ENCODE measurements at places on chromosomes 7 and 10. TPM values are rescaled to one million over a fixed set of nuclear protein-coding genes. Genes with fewer than 3 reads are reported as not detected.
A peak's percentile ranks its signal among the peaks of the same experiment; 100 is the strongest.

GRCh38 chr10:43137717-43138020 lies 576 bp upstream of the CSGALNACT2 start:
- peaks cover 49% of the 10 kb centered on the region for H3K4me1 ChIP-seq
- peaks cover 2% of the 10 kb centered on the region for H3K36me3 ChIP-seq
- peak overlapping the region; percentile 98 for H3K27ac ChIP-seq
- DNase-seq = peak; percentile 83
- peak overlapping the region; percentile 97 for H3K4me3 ChIP-seq

Gene CRHR2
- total RNA-seq = not detected

Gene GJD4
- not detected for total RNA-seq

Gene A1CF
- not detected for total RNA-seq

GRCh38 chr10:33520223-33520622 lies 185.8 kb upstream of the NRP1 start:
- DNase-seq = no peak
- no peaks in the 10 kb centered on the region for H3K4me1 ChIP-seq
- no peak overlapping the region for H3K4me3 ChIP-seq
- no peak overlapping the region for H3K27ac ChIP-seq
- H3K27me3 ChIP-seq = peaks cover 36% of the 10 kb centered on the region

- no peaks in the 10 kb centered on the region for H3K36me3 ChIP-seq
- no peaks in the 10 kb centered on the region for H3K4me1 ChIP-seq
- DNase-seq = no peak
- no peak overlapping the region for H3K27ac ChIP-seq
- H3K27me3 ChIP-seq = no peaks in the 10 kb centered on the region
Measured at GRCh38 chr7:46610746-46611145, 689.7 kb upstream of the IGFBP3 start.

GRCh38 chr7:50661345-50662040 lies 96.3 kb upstream of the DDC start:
- H3K36me3 ChIP-seq = peaks cover 32% of the 10 kb centered on the region
- H3K4me3 ChIP-seq = no peak overlapping the region
- no peak overlapping the region for H3K27ac ChIP-seq
- H3K4me1 ChIP-seq = peaks cover 37% of the 10 kb centered on the region

DNA sequence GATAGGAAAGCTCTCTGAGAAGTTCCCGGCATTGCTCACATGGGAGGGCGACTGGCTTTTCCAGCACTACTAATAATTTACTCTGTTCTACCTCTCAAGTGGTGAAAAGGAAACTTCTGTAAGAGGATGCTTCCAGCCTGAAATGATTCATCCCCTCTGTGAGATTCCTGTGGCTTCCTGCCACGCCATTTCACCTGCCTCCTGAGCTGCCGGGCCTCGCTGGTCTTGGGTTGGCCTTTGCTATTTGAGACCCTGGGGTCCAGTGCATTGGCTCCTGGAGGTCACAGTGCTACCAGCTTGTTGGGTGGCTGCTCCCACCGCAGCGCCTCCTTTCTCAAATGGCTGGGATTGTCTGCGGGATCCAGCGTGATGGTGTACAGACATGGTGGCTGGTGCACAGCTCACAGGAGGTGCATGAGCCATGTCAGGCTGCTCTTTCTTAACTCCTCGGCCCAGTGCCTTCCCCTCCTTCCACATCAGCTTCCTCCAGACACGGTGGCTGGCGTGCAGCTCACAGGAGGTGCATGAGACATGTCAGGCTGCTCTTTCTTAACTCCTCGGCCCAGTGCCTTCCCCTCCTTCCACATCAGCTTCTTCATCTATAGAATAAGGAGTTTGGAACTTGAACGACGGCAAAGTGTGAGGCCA lies 42.9 kb upstream of the PCBD1 start:
- no peak overlapping the region for H3K27ac ChIP-seq
- no peaks in the 10 kb centered on the region for H3K36me3 ChIP-seq
- no peaks in the 10 kb centered on the region for H3K4me1 ChIP-seq

Gene CFAP43
- total RNA-seq = not detected

Gene ADRB1
- total RNA-seq = 0.68 TPM

Gene MEIG1
- 1.0 TPM for total RNA-seq

DNA sequence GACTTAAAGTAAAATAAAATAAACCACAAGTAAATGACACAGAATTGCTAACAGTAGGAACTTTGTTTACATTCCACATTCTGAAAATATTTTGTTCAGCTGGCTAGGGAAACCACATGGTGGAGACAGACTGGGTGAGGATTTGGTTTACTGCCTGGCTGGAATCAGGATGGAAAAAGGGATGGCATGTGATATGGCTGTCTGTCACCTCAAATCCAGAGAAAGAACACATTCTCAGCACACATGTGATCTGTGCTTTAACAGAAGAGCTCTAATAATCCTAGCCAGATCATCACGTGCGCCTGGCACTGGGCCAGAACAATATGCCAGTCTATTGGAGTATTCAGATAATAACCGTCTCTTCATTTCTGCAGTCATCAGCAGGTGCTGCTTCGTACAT lies 90.9 kb upstream of the PIP4K2A start:
- no peak overlapping the region for H3K4me3 ChIP-seq
- peaks cover 3% of the 10 kb centered on the region for H3K36me3 ChIP-seq
- H3K27ac ChIP-seq = peak overlapping the region; percentile 69
- DNase-seq = no peak

Gene COL26A1
- 128 TPM for total RNA-seq

DNA sequence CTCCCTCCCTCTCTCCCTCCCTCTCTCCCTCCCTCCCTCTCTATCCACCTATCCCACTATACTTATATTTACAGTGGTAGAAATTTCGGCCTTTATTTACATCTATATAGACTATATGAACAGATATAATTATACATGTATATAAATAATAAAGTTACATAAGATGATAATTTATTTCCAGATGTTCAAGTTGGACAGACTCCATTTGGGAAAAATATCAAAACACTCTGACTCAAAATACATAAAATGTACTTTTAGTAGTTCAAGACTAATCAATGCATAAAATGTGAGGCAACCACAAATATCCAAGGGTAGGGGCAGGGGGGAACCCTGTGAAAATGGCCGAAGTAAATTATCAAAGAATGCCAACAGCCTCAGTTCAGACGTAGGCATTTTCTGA lies 203.0 kb downstream of the FANK1 start:
- H3K27ac ChIP-seq = no peak overlapping the region
- peaks cover 2% of the 10 kb centered on the region for H3K36me3 ChIP-seq
- H3K27me3 ChIP-seq = no peaks in the 10 kb centered on the region
- H3K4me3 ChIP-seq = no peak overlapping the region

DNA sequence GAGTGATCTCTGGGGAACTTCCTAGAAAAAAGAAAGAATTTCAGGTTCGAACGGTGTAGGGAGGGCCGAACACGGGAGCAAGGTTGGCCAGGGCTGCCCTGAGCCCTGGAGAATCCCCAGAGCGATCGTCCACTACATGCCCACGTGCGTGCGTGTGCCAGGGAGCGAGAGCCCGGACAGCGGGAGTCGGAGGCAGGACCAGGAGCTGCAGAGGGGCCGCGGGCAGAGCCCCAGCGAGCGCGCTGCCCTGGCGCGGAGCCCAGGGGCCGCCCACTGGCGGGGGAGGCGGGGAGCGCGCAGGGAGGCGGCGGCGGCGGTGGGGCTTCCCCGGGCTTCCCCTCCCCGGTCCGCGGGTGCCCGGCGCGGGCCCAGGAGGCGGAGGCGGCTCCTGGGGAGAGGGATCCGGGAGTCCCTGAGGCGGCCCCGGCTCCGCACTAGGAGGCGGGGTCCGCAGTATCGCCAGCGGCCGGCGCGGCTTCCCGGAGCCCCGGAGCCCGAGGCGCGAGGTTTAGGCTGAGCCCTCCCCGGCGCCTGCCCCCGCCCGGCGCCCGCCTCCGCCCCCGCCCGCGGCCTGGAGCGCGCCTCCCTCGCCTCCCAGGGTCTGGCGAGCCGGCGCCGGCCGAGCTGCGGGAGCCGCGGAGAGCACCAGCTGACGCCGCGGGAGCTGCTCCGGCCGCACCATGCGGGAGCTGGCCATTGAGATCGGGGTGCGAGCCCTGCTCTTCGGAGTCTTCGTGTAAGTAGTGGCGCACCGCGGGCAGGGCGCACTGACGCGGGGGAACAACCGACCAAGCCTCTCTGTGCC lies at the start of gene PLPP4:
Gene PLPP4 (plus strand): TSS at position 602 of the 805 bp plus-strand sequence. CDS start 79 bp downstream, at position 681.
- H3K36me3 ChIP-seq = no peaks in the 10 kb centered on the region
- H3K27ac ChIP-seq = peak within 1 kb of the TSS; percentile 40
- H3K4me1 ChIP-seq = peaks cover 34% of the 10 kb centered on the region
- H3K27me3 ChIP-seq = peaks cover 27% of the 10 kb centered on the region
- peak within 1 kb of the TSS; percentile 84 for H3K4me3 ChIP-seq

Gene C10orf67
- total RNA-seq = not detected

GRCh38 chr7:100614308-100614861 lies 2.0 kb downstream of the MOSPD3 start:
- H3K4me3 ChIP-seq = no peak overlapping the region
- no peaks in the 10 kb centered on the region for H3K27me3 ChIP-seq
- H3K36me3 ChIP-seq = peaks cover 2% of the 10 kb centered on the region
- peaks cover 12% of the 10 kb centered on the region for H3K4me1 ChIP-seq
- no peak overlapping the region for H3K27ac ChIP-seq

Gene LOXL4
- total RNA-seq = 2.9 TPM

GRCh38 chr10:13298748-13299436 lies 972 bp downstream of the PHYH start:
- H3K27me3 ChIP-seq = no peaks in the 10 kb centered on the region
- no peak for DNase-seq
- peak overlapping the region; percentile 87 for H3K27ac ChIP-seq
- H3K4me3 ChIP-seq = peak overlapping the region; percentile 82
- peaks cover 27% of the 10 kb centered on the region for H3K4me1 ChIP-seq

DNA sequence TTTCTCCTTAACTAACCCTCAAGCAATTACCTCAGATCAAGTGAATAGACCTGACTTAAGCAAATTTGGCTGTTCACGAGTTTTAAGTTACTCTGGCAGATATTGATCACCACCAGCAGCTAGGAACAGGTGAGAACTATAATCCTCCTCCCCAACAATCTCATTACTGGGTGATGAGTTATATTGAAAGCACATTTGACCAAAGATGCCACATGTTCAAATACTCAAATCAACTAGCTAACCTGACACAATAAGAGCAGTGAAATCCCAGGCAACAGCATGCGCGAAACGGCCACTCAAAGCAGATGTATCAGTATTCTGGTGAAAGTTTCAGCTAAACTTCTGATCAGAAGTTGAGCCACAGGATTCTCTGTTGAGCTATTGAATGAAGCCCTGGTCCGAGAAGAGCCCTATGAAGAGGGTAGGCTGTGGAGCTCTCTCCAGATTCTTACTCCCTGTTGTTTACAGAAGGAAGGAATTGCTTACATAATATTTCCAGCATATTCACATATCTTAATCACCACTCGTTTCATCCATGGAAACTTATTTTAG lies 52.6 kb downstream of the CAV1 start:
- H3K27me3 ChIP-seq = no peaks in the 10 kb centered on the region
- H3K27ac ChIP-seq = peak overlapping the region; percentile 94
- peak overlapping the region; percentile 20 for H3K4me3 ChIP-seq

DNA sequence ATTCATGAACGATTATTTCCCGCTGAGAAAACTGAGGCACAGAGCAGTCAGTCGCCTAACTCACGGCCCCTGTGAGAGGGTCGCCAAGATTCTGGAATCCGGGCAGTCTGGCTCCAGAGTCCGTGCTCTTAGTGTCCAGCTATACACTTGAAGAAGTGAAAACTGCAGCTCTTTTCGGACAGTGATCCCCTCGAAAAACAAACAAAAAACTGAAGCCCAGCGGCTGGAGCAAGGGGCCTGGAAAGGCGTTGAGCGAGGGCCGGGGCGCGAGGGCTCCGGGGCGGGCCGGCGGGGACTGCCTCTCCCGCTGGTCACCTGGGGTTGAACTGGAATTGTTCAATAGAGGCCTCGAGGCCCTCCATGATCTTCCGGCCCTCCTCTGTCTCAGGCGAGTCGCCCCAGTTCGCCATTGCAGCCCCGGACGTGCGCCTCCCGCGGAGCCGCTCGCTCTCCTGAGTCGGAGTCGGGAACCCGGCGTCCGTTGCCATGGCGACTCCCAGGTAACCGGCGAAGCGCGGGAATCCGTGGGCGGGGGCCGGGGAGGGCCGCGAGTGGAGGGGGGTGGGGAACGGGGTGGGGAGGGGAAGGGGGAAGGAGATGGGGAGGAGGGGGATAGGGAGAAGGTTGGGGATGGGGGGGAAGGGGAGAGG lies 881 bp downstream of the C10orf67 start:
- peak overlapping the region; percentile 52 for H3K27ac ChIP-seq
- H3K4me1 ChIP-seq = peaks cover 26% of the 10 kb centered on the region
- no peaks in the 10 kb centered on the region for H3K27me3 ChIP-seq
- H3K36me3 ChIP-seq = no peaks in the 10 kb centered on the region

DNA sequence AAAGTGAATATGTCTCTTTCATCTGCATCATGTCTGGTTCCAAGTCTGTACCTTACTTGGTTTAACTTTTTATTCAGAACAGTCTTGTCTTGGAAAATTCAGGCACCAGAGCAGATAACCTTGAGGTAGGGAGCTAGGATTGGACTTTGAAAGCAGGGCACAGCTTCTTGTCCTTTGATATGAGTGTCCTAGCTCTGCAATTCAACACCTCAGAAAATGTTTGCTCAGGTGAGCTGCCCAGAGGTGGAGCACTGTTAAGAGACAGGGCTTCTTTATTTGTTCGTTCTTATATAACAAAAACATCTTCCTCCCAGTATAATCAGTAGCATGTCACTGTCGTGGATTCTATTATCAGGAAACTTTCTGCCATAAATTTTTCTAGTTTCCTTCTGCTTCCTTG lies 118.3 kb downstream of the LRRC4 start:
- peaks cover 15% of the 10 kb centered on the region for H3K4me1 ChIP-seq
- H3K4me3 ChIP-seq = no peak overlapping the region
- no peak for DNase-seq
- H3K27me3 ChIP-seq = no peaks in the 10 kb centered on the region

- H3K27me3 ChIP-seq = peaks cover 6% of the 10 kb centered on the region
- no peak overlapping the region for H3K4me3 ChIP-seq
- no peak overlapping the region for H3K27ac ChIP-seq
- H3K4me1 ChIP-seq = peaks cover 13% of the 10 kb centered on the region
- H3K36me3 ChIP-seq = no peaks in the 10 kb centered on the region
- DNase-seq = no peak
Measured at GRCh38 chr7:42946627-42946950, 14.4 kb downstream of the MRPL32 start.

DNA sequence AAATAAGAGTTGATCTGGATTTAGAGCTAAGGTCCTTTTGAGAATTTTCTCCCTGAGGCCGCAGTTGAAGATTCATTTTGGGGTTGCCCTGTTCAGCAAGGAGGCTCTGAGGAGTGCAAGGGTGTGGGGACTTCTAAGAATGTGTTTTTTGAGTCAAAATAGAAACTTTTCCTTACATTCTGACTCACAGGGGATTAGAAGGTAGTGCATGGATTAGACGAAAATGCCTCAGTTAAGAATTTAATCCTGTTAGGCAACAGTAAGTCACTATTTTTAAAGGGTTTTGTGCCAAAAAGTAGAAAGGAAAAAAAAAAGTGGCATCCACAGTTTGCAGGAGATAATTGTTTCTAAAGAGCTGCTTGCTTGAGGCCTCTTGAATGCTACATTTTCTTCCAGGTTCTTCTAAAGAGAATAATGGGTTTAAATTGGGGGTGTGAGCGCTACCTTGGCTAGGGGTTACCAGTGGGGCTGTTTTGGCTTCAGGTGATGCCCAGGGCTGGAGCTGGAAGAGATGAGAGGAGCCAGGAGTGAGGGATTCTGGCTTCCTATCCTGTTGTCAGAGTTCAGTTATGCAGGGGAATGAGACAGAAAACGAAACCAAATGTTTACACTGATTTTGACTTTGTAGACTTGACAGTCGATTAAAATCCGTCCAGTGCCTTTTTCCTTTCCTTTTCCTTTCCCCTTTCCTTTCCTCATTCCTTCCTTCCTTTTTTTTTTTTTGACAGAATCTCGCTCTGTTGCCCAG lies 52.9 kb downstream of the BAMBI start:
- no peak overlapping the region for H3K4me3 ChIP-seq
- no peak for DNase-seq
- H3K36me3 ChIP-seq = no peaks in the 10 kb centered on the region
- no peak overlapping the region for H3K27ac ChIP-seq
- H3K4me1 ChIP-seq = peaks cover 19% of the 10 kb centered on the region

- H3K27me3 ChIP-seq = no peaks in the 10 kb centered on the region
- H3K27ac ChIP-seq = no peak overlapping the region
- no peaks in the 10 kb centered on the region for H3K36me3 ChIP-seq
- H3K4me3 ChIP-seq = no peak overlapping the region
- DNase-seq = no peak
Measured at GRCh38 chr7:134042307-134042706, 84.8 kb upstream of the LRGUK start.

Data from osteocyte (in vitro differentiated cells).